T-helper 2 cell (primary cell): ENCODE measurements at places on chromosomes 3 and 15.

DNA sequence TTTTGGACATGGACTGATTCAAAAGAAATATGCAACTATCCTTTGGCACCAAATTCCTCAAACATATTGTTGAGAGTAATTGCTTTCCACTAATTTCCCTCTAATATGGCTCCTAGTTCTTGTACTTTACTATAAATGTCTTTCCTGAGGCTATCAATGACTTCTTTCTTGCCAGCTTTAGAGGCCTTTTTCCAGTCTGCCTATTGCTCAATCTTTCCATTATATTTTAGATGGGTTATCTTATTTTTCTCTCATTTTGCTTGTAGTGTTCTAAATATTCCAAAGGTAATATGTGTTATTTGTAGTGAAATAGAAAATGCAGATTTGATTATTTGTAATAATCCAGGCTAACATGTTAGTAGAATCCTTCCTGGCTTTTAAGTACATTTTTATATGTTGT, 11.5 kb upstream of the TEX9 start:
- DNase-seq: no peak

DNA sequence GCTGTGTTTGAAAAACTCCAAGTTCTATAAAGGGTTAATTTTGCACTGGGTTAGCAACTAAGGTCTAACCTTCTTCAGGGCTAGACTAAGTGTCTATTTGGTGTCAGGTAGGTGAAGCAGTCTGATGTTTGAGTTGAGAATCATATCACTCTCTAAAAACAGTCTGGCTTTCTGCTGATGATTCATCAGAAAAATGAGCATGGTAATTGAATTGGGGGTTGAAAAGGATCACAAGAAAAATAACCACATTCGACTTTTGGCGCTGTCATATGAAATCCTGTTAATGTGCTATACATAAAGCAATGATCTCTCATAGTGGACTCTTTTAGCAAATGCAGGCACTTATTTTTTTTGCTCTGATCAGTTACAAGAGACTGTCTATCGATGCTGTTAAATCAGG, 242.2 kb upstream of the AZI2 start:
- no peak for DNase-seq

DNA sequence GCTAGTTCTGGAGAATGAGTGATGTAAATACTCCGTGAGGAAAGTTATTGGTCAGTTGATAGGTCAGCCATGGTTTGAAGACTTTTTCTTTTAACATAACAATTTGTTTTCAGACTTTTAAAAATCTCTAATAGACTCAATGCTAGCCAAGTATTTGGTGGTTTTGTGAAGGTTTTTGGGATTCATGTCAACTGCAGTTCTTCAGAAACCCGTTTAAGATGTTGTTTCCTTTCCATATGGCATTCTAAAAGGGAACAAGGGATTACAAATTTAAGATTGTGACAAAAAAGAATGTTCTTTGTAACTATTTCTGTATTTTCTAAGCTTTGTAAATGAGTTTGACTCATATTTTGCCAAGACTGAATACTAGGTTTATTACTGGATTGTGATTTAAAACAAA, 281.7 kb upstream of the COL8A1 start:
- DNase-seq: no peak

DNA sequence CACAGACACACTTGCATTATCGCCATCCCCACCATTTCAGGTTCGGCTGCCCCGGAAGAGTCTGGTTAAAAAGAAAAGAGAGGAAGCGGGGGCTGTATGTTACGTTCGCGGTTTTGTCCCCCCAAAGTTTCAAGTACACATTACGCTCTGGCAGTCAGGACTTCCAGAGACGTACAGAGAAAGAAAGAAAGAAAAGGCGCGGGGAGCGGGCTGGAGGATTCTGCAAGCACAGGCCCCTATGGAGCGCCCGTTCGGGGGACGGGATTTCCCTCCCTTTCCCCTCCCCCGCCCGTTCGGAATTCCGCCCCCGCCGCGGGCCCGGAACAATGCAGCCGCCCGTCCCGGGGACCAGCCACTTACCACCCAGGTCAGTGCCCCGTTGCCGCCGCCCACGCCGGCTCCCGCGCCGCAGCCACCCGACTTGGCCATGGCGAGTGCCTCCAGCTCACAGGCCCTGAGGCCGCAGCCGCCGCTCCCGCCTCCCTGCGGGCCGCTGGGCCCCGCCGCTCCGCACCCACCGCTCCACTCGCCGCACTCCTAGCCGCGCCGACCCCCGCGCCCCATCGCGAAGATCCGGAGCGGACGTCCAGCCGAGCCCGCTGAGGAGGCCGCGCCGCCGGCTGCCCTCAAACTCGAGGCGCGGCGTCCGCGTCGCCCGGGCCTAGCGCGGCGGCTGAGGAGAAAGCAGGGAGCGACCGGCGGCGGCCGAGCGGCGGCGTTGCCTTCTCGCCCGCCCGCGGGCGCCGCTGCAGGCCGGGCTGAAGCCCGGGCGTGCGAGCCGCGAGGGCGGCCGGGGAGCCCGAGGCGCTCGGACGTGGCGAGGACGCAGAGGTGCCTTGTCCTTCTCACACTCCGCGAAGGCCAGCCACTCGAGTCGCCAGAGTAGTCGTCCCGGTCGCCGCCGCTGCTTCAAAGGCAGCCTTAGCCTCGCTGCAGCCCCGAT, 567 bp downstream of the TOP2B start:
- peak; percentile 57 for DNase-seq

DNA sequence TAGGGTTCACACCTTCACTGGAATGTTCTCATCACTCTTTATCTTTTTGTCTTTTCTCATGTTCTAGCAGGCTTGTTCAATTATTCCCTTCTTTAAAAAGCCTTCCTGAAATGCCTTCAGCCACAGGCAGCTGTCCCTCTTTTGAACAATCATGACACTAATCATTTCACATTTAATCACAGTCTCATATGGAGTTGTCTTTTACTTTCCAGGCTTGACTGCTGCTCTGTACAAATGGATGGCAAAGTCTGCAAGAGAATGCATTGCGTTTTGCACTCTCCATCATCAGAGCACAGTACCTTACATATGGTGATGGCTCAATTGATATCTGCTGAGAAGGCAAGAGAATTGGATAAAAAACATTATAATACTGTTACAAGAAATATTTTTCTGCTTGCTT, 529.8 kb downstream of the DIPK2A start:
- no peak for DNase-seq
